Left ventricle myocardium inferior (tissue), 1 donor: ENCODE measurements at places on chromosomes 3 and 15. TPM values are rescaled to one million over a fixed set of nuclear protein-coding genes. Genes with fewer than 3 reads are reported as not detected.
A peak's percentile ranks its signal among the peaks of the same experiment; 100 is the strongest.

Gene KCTD6
- 6.2 TPM for total RNA-seq

Gene TM4SF4
- not detected for total RNA-seq

Gene BUB1B
- 0.85 TPM for total RNA-seq

Gene CTDSPL
- 56.3 TPM for total RNA-seq

Gene SPATA12
- not detected for total RNA-seq

Gene IGDCC3
- total RNA-seq, result 0.16 TPM

Gene TPM1
- 12,604 TPM for total RNA-seq

Gene POC1A
- 1.2 TPM for total RNA-seq

Gene EID1
- 227 TPM for total RNA-seq

DNA sequence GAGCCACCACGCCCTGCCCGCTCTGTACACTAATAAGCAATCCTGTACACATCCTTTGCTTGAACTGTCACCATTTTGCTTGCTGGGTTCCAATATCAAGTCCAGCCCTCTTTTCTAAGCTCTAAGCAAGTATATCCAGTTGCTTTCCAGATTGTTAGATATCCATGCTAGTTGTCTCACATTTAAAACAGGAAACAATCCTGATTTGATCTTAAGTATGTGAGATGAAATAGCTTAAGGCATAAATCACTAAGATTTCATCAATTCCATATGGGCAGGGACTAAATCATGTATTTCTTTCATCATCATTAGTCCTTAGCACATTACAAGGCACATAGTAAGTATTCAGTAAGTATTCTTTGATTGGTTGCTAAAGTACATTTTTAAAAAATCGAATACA lies 16.2 kb downstream of the ATP11B start:
- no peaks in the 10 kb centered on the region for H3K36me3 ChIP-seq
- no peak for DNase-seq
- no peaks in the 10 kb centered on the region for H3K27me3 ChIP-seq

- H3K36me3 ChIP-seq, result peaks cover 81% of the 10 kb centered on the region
- no peak for DNase-seq
- no peaks in the 10 kb centered on the region for H3K27me3 ChIP-seq
- no peak overlapping the region for H3K27ac ChIP-seq
- H3K4me1 ChIP-seq, result peaks cover 23% of the 10 kb centered on the region
These were observed 19.2 kb downstream of the SLC25A20 start for GRCh38 chr3:48879307-48879993.

- no peak overlapping the region for H3K4me3 ChIP-seq
- H3K36me3 ChIP-seq, result no peaks in the 10 kb centered on the region
- no peak for DNase-seq
- H3K4me1 ChIP-seq, result peaks cover 3% of the 10 kb centered on the region
- peaks cover 4% of the 10 kb centered on the region for H3K27me3 ChIP-seq
These were observed 237.5 kb downstream of the NTRK3 start for GRCh38 chr15:88018869-88019641.

DNA sequence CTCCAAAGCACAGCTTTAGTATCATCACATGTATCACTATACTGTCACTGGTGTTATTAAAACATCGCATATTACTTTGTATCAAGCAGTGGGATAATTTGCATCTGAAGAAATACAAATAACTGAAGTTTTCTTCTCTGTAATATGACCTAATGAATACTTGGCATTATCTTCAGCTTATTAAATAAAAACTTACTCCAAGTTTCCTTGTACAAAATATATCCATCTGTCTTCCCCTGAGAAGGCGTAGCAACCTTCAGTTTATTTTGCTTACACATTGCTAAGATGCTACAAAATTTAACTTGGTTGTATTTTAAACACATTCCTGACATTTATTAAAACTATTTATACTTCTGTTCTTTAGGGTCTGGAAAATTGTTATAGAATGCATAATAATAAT lies 13.7 kb downstream of the FGF7 start:
- H3K36me3 ChIP-seq, result no peaks in the 10 kb centered on the region
- no peak for DNase-seq
- H3K27me3 ChIP-seq, result no peaks in the 10 kb centered on the region
- H3K27ac ChIP-seq, result no peak overlapping the region
- peaks cover 85% of the 10 kb centered on the region for H3K4me1 ChIP-seq
- H3K4me3 ChIP-seq, result no peak overlapping the region

DNA sequence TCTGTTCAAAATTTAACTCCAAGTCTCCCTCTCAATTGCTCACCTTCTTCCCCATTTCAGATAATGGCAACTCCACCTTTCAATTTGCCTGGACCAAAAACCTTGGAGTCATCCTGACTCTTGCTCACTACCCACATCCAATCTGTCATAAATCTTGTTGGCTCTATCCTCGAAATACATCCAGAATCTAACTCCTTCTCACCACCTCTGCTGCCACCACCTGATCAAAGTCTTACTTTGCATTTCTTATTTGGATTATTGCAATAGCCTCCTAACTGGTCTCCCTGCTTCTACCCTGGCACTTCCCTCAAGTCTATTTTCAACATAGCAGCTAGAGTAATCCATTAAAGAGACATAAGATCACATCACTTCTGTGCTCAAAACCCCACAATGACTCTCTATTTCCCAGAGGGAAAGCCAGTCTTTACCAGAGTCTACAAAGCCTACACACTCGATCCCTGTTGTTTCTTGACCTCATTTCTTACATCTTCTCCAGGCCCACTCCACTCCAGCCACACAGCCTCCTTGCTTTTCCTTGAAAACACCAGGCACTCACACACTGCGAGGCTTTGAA lies 86.6 kb downstream of the GPR156 start:
- no peaks in the 10 kb centered on the region for H3K36me3 ChIP-seq
- peaks cover 12% of the 10 kb centered on the region for H3K4me1 ChIP-seq
- no peak overlapping the region for H3K4me3 ChIP-seq
- H3K27me3 ChIP-seq, result no peaks in the 10 kb centered on the region
- H3K27ac ChIP-seq, result no peak overlapping the region
- DNase-seq, result no peak

- H3K27me3 ChIP-seq, result no peaks in the 10 kb centered on the region
- no peaks in the 10 kb centered on the region for H3K36me3 ChIP-seq
- DNase-seq, result no peak
These were observed 13.9 kb upstream of the UBE2E2 start for GRCh38 chr3:23189187-23189586.

GRCh38 chr3:188772886-188773285 lies 398.9 kb upstream of the TPRG1 start:
- H3K27me3 ChIP-seq, result no peaks in the 10 kb centered on the region
- H3K36me3 ChIP-seq, result no peaks in the 10 kb centered on the region
- H3K4me1 ChIP-seq, result peaks cover 58% of the 10 kb centered on the region
- H3K4me3 ChIP-seq, result no peak overlapping the region

- no peaks in the 10 kb centered on the region for H3K4me1 ChIP-seq
- H3K27me3 ChIP-seq, result no peaks in the 10 kb centered on the region
- DNase-seq, result no peak
- no peak overlapping the region for H3K4me3 ChIP-seq
These were observed 13.0 kb upstream of the POC1A start for GRCh38 chr3:52167240-52167639.

DNA sequence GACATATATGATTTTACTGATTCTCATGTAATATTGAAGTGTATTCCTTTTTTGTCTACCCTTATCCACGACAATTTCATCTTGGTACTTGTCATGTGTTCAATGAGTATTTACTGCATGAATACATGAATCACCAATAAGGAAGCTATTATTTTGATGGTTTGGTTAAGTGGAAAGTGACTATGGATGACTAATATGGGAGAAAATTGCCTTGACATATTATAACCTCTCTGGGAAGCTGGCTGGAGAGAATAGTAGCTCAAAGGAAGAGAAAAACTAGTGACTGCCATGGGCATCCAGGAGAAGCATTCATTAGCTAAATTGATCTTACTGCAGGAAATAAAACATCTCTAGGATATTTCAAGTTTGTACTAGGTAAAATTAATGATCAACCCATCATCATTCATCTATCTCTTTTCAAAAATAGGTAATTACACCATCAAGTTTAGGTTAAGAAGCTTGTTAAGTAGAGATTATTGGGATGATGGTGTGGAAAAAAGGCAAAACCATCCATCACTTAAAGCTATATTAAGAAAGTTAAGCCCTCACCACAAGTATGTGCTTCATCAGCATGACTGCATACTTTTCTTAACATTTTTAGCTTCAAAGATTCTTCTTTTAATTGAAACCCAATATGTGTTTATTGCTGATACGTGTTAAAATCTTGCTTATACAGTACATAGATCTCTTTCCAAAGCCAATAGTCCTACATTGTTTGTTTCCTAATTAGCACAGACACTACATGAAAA lies 455.2 kb upstream of the ARPP21 start:
- no peak overlapping the region for H3K4me3 ChIP-seq
- no peaks in the 10 kb centered on the region for H3K36me3 ChIP-seq
- no peaks in the 10 kb centered on the region for H3K27me3 ChIP-seq
- no peak overlapping the region for H3K27ac ChIP-seq
- DNase-seq, result no peak
- no peaks in the 10 kb centered on the region for H3K4me1 ChIP-seq

DNA sequence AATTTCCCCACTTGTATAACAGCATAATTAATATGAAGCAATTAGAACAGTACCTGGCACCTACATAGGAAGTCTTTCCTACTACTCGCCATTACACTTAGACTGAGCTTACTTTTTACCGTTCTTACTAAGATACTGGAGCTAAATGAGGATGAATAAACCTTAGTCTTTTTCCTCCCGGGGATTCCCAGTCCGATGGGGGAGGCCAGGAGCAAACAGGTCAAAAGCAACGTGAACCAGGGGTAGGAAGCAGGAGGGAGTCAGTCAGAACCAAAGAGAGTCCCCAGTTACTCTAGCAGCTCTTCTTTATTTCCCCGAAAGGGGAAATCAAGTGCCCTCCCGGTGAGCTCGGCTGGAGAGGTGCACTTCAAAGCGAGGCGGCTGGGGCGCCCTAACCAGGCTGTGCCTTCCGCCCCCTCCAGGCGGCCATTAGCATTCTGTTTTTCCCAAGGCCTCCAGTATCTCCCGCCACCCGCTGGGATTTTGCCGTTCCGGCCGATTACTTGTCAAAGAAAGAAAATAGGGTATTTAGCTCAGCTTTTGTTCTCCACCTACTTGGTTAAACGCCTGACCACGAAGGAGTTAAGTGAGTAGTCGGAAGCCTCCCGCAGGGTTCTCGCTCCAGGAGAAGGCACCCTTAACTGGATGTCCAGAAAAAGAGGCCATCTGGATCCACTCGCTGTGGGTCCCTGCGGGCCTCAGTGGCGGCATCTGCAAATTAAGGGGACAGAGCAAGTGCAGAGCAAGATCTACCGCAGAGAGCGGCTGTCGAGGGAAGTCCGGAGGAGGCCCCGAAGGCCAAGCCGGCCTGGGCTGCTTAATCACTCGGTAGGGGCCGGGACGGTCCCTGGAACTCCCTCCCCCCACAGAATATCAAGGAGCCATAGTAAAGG lies 6.3 kb upstream of the EOMES start:
- H3K27ac ChIP-seq, result no peak overlapping the region
- peaks cover 98% of the 10 kb centered on the region for H3K27me3 ChIP-seq
- DNase-seq, result no peak
- peak overlapping the region; percentile 51 for H3K4me3 ChIP-seq
- peaks cover 41% of the 10 kb centered on the region for H3K4me1 ChIP-seq

DNA sequence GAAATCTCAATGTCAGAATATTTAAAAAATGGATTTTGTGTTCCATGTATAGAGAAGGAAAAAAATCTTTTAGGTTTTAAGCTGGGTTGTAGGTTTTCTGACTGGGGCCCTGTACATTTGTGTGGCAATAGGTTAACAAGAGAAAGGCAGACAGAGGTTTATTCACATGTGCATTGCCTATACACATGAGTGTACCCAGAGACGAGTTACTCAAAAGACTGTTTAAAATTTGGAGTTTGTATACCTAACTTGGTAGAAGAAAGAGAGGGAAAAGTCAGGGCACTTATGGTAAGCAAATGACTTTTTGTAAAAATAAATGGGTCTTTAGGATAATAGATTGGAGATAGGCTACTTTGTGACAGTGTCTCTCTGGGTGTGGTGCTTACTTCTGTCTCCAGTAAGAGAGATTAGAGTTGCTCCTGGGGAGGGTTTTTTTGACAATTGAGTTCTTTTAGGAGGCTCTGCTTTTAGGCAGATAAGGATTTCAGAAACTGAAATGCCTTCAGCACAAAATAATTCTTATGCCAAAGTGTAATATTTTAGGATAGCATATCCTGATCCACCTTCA lies 225.2 kb downstream of the TCF12 start:
- no peak overlapping the region for H3K4me3 ChIP-seq
- no peaks in the 10 kb centered on the region for H3K36me3 ChIP-seq
- no peaks in the 10 kb centered on the region for H3K27me3 ChIP-seq
- H3K27ac ChIP-seq, result no peak overlapping the region

- H3K36me3 ChIP-seq, result peaks cover 23% of the 10 kb centered on the region
- H3K27me3 ChIP-seq, result no peaks in the 10 kb centered on the region
- no peak for DNase-seq
- peaks cover 15% of the 10 kb centered on the region for H3K4me1 ChIP-seq
These were observed 142.9 kb downstream of the LRRK1 start for GRCh38 chr15:101062063-101062462.

DNA sequence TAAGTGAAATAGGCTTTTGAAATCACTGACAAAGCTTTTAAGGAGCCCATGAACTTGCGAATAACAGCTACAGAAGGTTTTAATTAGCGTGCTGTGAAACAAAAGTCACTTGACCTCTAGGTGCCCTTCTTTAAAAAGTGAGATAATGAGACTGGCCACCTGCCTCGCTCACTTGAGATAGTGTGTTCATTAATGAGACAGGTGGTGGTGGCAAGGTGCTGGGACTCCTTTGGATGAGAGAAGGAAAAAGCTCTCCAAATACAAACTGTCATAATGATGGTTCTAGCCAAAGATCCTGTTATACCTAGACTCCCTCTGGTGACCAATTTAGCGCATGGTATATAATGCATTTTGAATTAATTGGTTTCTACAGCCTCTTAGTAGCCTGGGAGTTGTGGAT lies 22.7 kb upstream of the IREB2 start:
- DNase-seq, result no peak
- H3K36me3 ChIP-seq, result no peaks in the 10 kb centered on the region

- no peak for DNase-seq
- H3K4me3 ChIP-seq, result no peak within 1 kb of the TSS
- no peak within 1 kb of the TSS for H3K27ac ChIP-seq
These were observed at the start of gene CPLX3 for GRCh38 chr15:74826364-74826819. TSS of gene CPLX3 (plus strand) at chr15:74826627. CDS start at chr15:74826704, 77 bp downstream.

DNA sequence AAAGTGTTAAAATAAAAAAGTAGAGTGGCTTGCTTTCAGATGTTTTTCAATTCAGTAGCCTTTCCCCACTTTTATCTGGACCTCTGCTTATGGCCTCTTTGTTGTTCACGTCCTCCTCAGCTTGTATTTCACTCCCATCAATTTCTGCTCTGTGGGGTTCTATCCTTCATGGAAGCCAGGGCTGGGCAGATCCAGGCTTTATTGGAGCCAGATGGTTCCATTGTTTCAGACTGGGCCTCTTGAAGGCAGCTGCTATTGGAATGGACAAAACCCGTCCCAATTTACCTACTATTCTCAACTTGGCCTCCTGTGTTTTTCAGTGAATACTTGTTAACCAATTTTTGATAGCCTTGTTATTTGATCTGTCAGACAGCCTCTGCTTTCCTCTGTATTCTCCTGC lies 10.9 kb upstream of the AADACL2 start:
- H3K4me1 ChIP-seq, result no peaks in the 10 kb centered on the region
- no peaks in the 10 kb centered on the region for H3K27me3 ChIP-seq
- no peak for DNase-seq

- peak; percentile 31 for DNase-seq
- no peaks in the 10 kb centered on the region for H3K4me1 ChIP-seq
- H3K27ac ChIP-seq, result no peak overlapping the region
- H3K27me3 ChIP-seq, result peaks cover 61% of the 10 kb centered on the region
- H3K4me3 ChIP-seq, result no peak overlapping the region
These were observed 127.5 kb upstream of the TOPAZ1 start for GRCh38 chr3:44114142-44114541.
